ENCODE measurements at places on chromosomes 1 and 21. TPM values are rescaled to one million over a fixed set of nuclear protein-coding genes. Genes with fewer than 3 reads are reported as not detected.

PTPRU gene
- 10.6 TPM for total RNA-seq

DNA sequence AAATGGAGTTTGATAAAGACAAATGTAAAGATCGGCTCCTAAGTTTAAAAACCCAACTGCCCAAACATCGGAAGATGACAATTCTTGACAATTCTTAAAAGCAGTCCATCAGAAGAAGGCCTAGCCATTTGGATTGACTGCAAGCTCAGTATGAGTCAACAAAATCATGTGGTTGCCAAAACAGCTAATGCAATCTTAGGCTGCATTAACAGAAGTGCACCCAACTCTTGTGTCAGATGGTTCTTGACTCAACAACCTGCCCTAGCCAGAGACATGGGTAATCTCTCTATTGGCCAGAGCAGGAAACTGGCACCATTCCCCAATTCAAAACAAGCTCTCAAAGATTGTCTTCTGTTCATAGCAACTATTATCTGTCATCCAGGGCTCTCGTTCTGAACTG lies 9.9 kb upstream of the NCF2 start:
- DNase-seq = no peak

- DNase-seq = no peak
These were observed 282 bp upstream of the SOD1 start for GRCh38 chr21:31659286-31659535.

- peak; percentile 70 for DNase-seq
These were observed 73.2 kb upstream of the ADGRL4 start for GRCh38 chr1:79079770-79080169.

C1QB gene
- 18.5 TPM for total RNA-seq

- peak; percentile 51 for DNase-seq
These were observed 158.1 kb downstream of the RUNX1 start for GRCh38 chr21:34890724-34891612.

- DNase-seq = peak; percentile 64
These were observed 143.6 kb downstream of the LRRC7 start for GRCh38 chr1:69711190-69711930.

FCGR3B gene
- 0.13 TPM for total RNA-seq

GRCh38 chr1:116507631-116508030 lies 63.2 kb downstream of the CD58 start:
- no peak for DNase-seq

DNA sequence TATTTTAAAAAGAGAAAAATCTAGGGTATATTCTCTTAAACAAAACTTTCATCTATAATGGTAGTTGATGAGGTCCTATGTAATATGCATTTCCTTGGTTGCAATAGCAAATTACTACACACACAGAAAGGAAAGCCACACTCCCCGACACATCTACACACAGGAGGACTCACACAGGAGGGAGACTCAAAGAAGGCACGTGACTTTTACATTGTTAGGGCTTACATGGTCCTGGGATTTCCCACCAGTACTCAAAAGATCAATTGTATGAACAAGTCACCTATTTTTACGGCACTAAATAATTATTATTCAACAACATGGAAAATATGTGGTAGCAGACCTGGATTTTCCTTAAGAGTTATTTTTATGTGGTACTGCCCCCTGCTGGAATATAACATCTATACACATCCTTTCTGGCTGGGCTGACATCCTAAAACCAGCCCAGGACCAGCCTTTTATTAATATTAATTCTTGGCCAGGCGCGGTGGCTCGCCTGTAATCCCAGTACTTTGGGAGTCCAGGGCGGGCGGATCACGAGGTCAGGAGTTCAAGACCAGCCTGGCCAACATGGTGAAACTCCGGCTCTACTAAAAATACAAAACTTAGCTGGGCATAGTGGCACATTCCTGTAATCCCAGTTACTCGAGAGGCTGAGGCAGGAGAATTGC lies 33.9 kb upstream of the LGALS8 start:
- peak; percentile 57 for DNase-seq

GRCh38 chr1:223780949-223781348 lies 64.8 kb downstream of the TP53BP2 start:
- no peak for DNase-seq

DNA sequence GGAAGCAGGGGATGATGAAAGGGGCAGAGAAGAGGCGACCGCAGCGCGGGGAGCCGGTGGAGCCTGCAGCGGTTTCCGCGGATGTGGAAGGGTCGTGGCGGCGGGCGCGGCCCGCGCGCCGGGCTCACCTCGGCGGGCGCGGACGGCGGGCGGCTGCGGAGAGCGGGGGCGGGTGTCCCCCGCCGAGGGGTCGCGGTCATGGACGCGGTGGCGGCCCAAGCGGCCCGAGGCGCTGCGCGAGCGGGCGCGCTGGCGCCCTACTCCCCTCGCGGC lies 572 bp downstream of the LPGAT1 start:
- DNase-seq = no peak

DNA sequence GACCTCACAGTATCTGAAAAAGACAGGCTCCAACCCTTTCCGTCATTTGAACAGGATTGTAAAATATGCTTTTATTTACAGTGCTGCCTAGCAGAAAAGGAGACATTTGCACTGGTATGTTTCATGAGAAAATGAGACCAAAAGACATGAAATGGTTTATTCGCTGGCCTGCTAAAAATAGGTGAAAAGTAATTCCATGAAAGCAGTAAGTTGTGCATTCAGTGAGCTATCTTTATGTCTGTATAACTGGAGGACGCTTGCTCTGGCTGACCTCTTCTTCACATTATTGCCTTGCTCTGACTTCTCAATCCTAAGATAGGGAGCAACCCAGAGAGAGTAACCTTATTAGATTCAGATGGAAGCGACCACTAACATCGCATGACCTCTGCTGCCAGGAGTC lies 38.3 kb downstream of the ODF2L start:
- DNase-seq = peak; percentile 65

DNA sequence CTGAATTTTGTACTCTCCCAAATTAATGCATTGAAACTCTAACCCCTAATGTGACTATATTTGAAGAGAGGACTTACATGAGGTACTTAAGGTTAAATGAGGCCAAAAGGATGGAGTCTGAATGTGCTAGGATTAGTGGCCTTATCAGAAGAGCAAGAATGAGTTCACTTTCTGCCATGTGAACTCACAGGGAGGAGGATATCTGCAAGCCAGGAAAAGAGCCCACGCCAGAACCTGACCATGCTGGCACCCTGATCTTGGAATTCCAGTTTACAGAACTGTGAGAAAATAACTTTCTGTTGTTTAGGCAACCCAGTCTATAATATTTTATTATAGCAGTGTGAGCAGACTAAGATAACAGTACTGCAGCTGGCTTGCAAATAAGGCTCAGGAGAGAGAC lies 12.2 kb upstream of the FASLG start:
- DNase-seq = no peak

GRCh38 chr21:32599091-32599490 lies 13.1 kb downstream of the CFAP298 start:
- DNase-seq = no peak

GRCh38 chr1:8567146-8567545 lies 249.2 kb downstream of the SLC45A1 start:
- no peak for DNase-seq

PIK3R3 gene
- 8.1 TPM for total RNA-seq

DNA sequence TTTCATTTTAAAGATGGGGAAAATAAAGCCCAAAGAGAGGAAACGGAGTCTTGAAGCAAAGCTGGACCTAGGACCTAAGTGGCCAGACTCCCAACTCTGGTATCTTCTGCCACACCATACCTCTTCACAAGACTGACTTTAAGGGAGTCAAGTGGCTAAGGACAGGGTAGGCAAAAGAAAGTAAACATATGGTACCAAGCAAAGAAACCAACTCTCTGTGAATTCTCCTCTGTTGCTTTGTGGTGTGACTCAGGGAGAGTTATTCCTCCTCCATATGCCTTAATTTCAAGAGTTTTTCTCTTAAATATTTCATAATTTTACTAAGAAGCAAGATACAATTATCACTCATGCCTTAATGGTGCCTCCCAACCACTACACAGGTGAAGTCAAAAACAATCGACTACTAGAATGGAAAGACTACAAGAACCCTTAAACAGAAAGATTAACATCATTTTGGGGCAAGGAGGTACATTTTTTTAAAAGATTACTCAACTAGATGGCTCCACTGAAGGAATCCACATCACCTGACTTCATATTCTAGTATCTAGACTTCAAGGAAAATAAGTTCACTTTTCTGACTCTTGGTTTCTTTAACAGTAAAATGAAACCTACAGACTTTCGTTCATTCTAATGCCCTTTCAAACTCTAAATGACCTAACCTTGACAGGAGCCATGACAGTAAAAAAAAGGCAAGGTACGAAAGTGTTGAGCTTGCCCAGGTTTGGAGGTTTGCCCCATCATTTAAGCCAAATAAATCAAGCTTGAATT lies 44.2 kb downstream of the LUZP1 start:
- no peak for DNase-seq

S100A14 gene
- 0.18 TPM for total RNA-seq

BNIPL gene
- 0.53 TPM for total RNA-seq

FCRL5 gene
- total RNA-seq = not detected

DNA sequence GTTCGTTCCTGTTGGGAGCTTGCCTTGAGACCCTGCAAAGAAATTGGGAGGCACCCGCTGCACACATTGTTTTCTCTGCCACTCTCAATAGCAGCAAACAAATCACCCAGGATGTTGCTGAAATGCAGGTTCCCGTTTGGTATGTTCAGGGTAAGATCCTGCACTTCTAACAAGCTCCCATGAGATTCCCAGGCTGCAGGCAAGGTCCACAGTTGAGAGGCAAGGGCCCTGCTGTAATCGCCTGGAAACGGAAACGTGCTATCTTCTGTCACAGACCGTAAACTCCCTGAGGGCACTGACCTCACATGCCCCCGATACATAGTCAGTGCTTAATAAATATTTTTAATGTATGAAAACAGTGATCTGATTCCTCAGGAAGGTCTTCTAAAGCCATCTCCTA lies 37.8 kb downstream of the XCL1 start:
- DNase-seq = peak; percentile 32

CD101 gene
- total RNA-seq = 3.5 TPM

DNA sequence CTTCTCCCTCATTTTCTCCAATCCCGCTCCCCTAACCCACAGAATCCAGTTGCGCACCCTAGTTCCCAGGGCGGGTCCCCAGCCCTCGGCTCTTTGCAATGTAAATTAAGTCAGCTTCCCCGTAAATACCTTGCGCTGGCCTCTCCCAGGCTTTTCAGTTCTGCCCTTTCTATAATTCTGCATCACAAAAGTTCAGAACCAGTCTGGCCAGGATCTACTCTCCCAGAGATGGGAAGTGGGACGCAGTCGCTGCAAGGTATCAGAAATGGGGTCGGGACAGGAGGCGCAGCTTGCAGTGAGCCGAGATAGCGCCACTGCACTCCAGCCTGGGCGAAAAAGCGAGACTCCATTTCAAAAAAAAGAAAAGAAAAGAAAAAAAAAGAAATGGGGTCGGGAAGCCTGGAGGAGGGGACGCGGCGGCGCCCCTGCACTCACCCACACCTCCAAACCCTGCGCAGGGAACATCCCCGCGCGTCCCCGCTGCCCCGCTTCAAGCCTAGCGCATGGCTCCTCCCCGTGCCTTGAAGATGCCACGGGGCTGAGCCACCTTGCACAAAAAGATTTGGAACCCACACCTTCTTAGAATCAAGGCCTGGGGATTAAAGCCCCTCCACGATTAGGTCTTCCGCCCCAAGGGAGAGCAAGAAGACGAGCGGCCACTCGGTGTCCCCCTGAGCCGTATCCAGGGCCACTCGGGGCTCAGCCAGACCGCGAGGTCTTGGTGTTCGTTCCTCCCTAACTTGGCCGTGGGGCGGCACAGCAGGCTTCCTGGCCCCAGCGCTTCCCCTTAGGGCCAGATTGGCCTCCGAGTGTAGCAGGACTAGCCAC lies 27.2 kb upstream of the ITLN2 start:
- DNase-seq = no peak

OLIG2 gene
- total RNA-seq = 0.04 TPM

CHIA gene
- total RNA-seq = not detected

DNA sequence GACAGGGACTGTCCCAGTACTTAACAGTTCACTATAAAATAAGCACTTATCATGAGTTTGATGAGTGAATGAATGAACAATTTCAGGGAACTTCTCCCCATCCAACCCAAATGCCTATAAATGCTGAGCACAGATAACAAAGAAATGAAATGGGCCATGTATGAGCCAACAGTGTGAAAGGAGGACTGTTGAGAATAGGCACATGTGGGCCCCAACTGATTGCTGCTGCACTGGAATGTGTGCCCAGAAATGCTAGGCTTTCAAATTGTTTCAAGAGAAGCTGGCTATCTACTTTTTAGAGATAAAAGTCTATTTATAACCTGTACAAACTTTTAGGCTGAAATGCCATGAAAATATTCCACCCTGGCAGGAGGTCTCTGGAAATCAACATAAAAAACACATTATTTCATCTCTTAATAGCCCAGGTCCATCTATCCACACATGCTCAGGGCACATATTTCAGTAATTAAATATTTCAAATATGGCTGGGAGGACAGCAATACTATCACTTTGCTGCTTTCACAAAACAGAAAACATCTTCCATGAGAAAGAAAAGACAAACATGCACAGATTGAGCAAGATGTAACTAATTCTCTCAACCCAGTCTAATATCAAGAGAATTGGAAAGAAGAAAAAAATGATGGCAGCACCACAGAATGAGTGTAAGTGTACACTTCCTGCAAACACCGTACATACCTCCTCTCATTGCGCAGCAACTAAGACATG lies 49.8 kb downstream of the COLGALT2 start:
- DNase-seq = no peak

- peak; percentile 56 for DNase-seq
These were observed 64.1 kb downstream of the USP24 start for GRCh38 chr1:55150880-55151588.

- peak; percentile 60 for DNase-seq
These were observed 6.2 kb downstream of the FBXO2 start for GRCh38 chr1:11648039-11648438.

- DNase-seq = no peak
These were observed 472.9 kb downstream of the MATN1 start for GRCh38 chr1:30250338-30250983.

CLCA4 gene
- not detected for total RNA-seq

- no peak for DNase-seq
These were observed 357.2 kb downstream of the RGS7 start for GRCh38 chr1:240999826-241000225.

DNA sequence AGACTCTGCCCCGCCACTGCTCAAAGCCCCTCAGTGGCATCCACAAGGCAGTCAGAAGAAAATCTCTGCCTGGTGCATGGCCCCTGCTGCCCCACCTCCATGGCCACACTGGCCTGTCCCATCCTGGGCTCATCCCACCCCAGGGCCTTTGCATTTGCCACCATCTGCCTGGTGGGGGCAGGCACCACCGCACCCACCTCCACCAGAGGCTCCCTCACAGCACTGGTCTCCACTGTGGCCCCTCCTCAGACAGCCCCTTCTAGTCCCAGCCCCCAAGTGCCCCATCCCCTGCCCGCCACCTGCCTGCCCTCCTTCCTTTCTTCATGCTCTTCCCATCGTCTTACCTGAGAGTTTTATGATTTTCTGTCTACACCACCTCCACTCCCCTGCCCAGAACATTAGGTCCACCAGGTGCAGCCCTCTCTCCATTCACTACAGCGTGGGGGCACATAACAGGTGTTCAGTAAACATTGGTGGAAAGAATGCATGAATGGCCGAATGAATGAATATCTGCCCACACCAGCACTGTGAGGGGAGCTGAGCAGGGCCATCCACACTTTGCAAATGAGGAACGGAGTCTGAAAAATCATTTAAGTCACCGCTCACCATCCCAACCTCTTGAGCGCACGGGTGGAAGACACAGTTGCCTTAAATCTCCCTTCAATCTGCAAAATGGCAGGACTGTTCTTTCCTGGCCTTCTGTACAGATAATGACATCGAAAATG lies 2.1 kb downstream of the PRDM15 start:
- no peak for DNase-seq

Measured in muscle of leg (tissue), 16 donors.